ENCODE measurements at places on chromosomes 1 and 21.

DNA sequence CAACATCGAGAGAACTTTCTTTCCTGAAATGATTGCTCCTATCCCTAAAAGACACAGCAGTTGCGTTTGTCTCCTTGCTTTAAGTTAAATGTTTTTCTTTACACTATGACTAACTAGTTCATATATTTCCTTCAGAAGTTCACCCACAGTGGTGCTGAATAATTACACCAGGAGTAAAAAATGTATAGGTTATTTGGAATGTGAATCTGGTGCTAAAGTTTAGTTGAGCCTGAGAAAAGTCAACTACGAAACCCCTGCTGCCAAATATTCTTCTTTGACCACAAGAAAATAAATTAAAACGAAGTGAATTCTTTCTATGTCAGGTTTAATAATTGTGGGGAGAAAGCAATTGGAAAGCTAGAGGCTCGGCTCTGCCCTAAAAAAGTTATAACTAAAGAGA lies 52.8 kb downstream of the C4BPA start:
- DNase-seq: no peak

GRCh38 chr1:15918962-15919715 lies 56.8 kb downstream of the ZBTB17 start:
- DNase-seq: no peak

DNA sequence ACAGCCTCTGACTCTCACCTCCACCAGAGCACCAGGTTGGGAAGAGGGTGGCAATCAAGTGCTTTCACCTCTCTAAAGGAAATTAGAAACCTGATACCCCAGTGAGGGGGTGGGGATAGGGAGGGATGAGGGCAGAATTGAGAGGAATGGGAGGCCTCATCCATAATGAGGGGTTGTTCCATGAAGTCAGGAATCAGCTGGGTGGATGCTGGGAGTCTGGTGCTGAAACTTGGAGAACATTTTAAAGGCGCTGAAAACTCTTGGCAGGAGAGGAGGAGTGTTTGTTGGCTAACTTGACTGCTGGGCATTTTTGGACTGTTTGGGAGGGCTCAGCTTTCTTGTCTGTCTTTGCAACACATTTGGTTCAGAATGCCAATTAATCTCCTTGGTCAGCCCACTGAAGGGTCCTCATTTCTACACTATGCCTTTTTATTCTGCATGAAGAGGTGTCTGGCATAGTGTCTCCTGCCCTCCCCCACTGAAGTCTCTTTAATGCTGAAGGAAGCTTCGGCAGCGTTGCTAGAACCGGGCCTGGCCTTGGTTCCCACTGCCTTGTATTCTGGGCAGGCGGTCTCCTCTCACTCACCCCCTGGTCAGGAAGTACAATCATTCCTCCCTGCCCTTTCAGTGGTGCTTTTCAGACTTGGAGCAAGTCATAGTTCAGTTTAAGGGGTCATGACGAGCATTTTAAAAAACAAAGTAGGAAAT lies 2.2 kb downstream of the PHGDH start:
- DNase-seq: no peak

- DNase-seq: peak; percentile 83
Measured at GRCh38 chr21:45130324-45130774, 56.0 kb downstream of the ADARB1 start.

- no peak for DNase-seq
Measured at GRCh38 chr1:34488080-34488708, 266.7 kb upstream of the GJB5 start.

- no peak for DNase-seq
Measured at GRCh38 chr1:8022395-8023286, 3.5 kb downstream of the ERRFI1 start.

DNA sequence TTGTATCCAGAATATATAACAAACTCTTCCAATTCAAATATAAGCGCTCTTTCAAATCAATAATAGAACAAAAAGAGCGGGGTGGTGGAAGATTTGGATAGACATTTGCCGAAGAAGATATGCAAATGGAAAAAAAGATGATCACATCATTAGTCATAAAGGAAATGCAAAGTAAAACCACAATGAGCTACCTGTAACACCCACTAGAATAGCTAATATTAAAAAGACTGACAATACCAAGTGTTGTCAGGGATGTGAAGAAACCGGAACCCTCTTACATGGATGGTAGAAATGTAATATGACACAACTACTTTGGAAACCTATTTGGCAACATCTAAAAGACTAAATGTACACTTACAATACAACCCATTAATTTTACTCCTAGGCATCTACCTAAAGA lies 5.7 kb upstream of the TRAF5 start:
- no peak for DNase-seq

DNA sequence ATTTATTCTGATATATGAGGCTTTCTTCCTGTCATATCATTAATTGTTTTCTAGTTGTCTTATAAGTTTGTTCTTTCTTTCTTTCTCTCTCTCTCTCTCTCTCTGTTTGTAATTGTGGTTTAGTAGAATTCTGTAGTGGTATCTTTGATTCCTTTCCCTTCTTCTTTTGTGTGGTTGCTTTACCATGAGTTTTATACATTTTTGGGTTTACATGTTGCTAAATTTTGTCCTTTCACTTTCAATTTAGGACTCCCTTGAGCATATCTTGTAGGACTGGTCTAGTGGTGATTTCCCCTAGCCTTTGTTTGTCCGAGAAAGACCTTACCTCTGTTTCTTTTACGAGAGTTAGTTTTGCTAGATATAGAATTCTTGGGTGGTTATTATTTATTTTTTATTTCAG lies 162.3 kb upstream of the CHRM3 start:
- DNase-seq: no peak

- DNase-seq: peak; percentile 96
Measured at GRCh38 chr1:206575165-206575893, 36.9 kb downstream of the EIF2D start.

- DNase-seq: no peak
Measured at GRCh38 chr1:22089787-22090186, 37.3 kb downstream of the CDC42 start.

DNA sequence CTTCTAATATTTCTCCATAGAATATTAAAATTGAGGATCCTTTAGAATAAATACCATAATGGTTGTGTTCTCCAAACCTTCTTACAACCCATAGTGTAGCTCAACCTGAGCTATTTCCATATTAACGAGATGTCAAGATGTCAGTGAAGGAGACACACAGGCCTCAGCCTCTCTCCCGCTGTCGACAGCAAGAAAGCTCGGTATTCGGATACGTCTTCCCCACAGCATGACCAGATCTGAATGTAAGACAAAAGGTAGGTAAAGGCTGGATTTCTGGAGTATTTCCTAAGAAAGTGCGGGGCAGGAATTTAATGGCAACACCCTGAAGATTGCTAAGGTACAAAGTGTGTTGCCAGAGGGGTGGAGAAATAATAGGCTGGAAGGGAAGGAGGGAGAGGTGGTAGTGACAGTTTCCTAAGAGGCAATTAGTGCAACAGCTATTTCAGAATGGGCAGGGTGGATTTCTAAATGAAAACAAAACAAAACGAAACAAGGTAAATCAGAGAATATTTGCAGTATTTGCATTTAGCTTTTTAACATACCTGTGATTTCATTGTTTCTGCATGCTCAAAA lies 1.7 kb downstream of the ADSS2 start:
- DNase-seq: no peak

- DNase-seq: peak; percentile 90
Measured at GRCh38 chr1:15272009-15272781, 25.2 kb downstream of the FHAD1 start.

DNA sequence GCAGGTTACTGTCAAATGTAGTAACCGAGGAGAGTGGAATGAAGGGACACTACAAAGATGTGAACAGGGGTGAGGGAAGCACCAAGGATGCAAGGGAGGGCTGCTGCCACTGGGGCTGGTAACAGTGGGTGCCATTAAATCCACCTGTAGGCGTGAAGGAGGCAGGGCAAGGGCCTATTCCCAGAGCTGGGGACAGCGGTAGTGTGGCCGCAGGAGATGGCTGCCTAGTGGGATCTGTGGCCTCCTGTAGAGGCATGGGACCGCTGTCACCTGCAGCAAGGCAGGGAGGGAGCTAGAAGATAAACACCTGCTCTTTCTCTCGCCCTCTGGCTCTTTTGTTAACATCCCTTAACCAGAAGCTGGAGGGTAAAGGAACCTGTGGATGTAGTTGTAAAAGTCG lies 80.5 kb upstream of the CNIH3 start:
- no peak for DNase-seq

DNA sequence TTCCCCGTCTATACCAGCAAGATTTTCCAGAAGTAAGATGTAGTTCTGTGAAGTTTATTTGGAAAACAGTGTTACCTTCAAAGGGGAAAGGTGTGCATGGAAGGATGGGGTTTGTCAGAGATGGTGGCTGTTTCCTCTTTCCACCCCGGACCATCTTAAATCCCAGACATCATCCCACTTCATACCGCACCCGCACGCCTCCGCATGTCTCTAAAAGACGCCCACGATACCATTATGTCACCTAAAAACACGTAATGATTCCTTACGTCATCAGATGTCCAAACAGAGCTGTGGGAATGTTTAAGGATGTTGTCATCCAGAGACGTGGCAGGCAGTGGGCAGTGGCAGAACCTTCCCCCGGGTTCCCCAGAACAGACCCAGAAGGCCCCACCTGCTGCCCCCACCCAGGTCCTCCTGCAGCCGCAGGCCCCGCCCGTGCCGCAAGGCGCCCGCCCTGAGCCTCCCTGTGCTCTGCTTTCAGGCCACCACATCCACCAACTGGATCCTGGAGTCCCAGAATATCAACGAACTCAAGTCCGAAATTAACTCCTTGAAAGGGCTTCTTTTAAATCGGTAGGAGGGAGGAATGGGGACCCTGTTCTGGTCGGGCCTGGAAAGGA lies 152.2 kb downstream of the PEX14 start:
- DNase-seq: no peak

GRCh38 chr21:46374761-46375389 lies 50.9 kb downstream of the PCNT start:
- DNase-seq: no peak

DNA sequence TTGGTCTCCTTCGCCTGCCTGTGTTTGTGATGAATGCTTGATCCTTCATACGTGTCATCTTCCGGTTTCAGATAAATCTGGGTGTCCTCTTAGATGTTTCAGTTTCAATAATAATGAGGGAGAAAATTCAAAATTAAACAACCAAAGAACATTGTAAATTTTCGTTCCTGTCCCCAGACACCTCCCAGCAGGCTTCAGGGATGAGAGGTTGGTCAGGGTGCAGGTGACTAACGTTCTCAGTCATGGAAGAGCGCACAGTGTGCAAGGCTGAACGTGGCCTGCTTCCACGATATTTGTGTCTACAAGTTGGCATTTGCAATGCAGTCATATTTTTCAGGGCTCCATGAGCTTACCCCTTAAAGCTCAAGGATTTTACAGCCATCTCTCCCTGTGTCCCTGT lies 147.1 kb upstream of the ARHGEF16 start:
- DNase-seq: no peak

DNA sequence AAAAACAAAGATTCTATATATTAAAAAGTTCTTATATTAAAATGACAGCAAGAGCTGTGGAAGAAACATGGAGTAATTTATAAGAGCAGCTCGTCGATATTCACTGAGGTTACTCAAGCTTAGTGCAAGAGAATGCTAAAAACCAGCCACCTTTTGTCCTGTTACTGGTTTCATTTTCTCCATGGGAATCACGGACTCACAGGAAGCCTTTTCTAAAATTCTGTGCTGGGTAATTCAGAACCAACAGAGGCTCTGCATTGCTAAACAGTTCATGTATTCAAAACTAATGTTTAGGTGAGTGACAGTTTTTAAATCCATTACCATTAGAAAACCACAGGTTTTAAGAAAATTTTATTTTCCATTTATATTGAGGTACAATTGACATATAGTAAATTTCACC lies 147.8 kb upstream of the MAP1LC3C start:
- no peak for DNase-seq

DNA sequence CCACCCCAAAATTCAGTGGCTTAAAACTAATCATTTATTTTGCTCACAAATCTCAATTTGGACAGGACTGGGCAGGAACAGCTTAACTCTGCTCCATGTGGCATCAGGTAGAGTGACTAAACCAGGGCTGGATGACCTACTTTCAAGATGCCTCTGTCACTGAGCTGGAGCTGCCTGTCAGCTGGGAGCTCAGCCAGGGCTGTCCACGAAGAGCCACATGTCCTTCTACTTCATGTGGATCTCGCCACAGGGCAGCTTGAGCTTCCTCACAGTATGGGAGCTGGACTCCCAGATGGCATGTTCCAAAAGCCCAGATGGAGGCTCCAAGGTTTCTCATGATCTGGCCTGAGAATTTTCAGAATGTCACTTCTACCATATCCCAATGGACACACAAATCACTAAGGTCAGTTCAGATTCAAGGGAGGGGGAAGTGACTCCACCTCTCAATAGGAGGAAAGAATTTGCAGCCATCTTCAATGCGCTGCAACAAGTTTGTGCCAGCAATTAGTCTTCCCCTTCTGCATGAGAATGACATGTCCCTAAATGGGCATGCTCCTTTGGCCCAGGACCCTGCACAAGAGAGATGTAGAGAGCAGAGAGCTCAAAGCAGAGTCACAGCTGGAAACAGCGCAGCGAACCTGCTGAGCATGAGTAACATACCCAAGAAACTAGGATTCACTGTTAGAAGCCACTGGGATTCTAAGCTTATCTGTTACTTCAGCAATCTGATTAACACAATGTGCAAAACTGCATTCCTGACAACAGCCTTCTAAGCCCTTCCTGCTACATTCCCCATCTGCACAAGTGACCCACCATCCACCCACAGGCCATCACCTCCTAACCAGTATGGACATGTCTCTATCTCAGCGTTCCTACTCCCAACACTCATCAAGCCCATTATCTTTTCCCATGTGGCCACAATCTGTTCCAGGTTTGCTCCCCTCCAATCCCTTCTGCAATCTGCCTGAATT lies 17.0 kb downstream of the HLCS start:
- DNase-seq: no peak

- no peak for DNase-seq
Measured at GRCh38 chr1:21302747-21303715, 12.8 kb upstream of the ECE1 start.

- DNase-seq: no peak
Measured at GRCh38 chr1:196425513-196425912, 182.7 kb downstream of the KCNT2 start.

DNA sequence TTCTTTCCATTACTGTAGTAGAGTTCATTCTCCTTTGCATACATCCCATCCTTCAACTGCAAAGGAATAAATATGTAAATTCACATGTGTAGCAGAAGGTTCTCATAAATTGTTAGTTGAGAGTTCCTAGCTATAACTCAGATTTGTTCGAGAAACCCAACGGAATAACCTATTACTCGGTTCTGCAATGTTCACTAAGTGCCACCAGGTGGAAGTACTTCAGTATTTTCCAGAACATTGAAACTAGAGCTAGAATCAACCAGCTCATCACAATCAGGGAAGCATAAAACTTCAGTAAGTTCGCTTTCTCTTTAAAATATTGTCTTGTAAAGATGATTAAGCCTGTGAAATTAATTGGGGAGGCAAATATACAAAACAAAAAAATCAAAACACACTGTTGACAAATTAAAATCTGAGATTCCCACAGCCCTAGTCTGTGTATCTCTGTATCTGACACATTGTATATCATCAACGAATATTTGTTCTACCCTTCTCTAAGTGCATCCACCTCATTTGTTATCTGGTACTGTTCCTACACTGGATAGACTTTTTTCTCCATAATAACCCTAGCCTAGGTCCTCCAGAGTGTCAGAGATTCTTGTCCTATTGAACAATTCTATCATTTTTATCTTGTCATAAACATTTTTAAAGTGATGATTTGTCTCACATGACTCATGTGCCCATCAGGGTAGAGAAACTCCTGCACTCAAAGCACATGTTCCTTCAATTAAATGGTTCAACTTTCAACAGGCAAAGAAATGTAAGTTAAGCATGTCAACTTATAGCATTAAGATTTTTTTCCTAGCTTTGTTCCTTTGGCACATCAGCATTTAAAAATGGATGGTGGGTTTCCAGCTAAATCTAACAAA lies 31.9 kb downstream of the MROH9 start:
- peak; percentile 45 for DNase-seq
